ENCODE measurements at places on chromosomes 3 and 15.

DNA sequence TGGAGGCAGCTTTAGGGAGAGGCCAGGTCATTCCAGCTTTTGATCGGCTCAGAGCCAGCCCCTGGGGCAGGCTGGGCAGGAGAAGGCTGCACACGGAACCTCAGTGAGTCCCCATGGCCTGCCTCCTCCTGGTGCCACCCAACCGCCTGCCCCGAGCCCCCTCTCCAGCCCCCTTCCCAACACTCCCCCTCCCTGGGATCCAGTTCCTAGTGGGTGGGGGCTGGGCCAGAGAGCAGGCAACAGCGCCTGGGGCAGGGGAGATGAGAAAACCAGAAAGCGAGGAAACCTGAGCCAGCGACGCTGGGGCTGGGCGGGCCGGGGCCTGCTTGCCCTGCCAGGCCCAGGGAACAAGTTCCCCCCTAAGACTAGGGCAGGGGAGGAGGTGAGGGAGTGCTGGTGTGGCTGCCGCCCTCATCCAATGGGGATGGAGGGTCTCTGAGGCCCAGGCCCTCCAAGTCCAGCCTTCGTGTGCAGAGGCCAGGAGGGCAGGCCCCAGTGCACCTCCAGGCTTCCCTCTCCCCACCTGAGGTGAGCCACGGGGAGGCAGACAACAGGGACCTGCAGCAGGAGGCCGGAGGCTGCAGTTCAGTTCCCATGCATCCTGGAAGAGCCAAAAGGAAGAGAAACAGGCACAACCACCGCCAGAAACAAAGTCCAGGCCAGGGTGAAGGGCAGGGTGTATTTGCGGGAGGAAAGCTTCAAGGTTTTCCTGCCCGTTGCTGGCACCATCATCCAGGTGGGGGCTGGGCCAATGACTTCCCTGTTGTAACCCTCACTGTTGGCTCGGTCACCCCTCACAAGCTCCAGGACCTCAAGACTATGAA is 4.0 kb upstream of the SEMA3F start:
- peaks cover 9% of the 10 kb centered on the region for H3K4me1 ChIP-seq
- H3K27me3 ChIP-seq: peaks cover 9% of the 10 kb centered on the region
- no peaks in the 10 kb centered on the region for H3K36me3 ChIP-seq
- no peak overlapping the region for H3K4me3 ChIP-seq
- no peak overlapping the region for H3K27ac ChIP-seq

DNA sequence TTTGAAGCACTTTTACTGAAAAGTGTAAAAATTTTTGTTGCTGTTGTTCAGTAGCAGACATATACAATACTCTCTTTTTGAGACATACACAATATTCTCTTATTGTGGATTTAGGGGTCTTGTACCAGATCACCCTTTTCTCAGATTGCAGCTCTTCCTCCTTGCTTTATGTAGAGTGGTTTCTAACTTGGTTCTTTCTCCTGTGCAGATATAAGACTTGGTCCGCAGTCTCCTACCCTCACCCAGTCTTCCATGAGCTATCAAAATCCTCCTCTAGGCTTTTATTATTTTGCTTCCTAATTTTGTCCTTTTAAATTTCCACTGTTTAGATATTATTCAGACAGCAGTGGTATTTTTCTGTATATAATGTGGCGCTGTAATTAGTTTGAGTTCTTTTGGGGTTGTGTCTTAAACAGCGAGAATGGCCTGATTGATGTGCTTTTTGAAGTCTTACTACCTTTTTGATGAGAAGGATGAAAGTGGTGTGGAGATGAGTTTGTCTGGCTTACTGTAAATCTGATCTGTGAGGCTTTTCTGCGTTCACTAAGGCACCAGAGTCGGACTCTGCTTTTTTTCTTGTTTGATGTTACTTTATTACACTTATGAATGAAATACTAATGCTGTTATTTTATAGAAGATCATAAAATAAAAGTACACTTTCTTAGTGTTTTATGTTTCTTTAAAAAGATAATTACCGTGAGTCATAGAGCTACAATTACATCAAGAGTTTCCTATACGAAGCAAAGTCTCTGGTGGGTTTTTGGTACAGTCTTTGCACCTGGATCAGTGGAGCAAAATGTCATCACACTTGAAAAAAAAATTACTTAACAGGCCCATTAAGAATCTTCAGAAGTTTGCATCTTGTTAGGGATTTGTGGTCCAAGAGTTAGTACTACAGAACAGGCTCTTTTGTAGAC is 27.8 kb downstream of the FNDC3B start:
- DNase-seq: no peak
- no peak overlapping the region for H3K27ac ChIP-seq
- H3K4me3 ChIP-seq: no peak overlapping the region
- no peaks in the 10 kb centered on the region for H3K36me3 ChIP-seq

- no peak for DNase-seq
- no peak overlapping the region for H3K27ac ChIP-seq
- no peaks in the 10 kb centered on the region for H3K36me3 ChIP-seq
Observed at GRCh38 chr3:134394380-134394779, 20.1 kb upstream of the AMOTL2 start.

- no peak overlapping the region for H3K4me3 ChIP-seq
- H3K27ac ChIP-seq: no peak overlapping the region
- H3K36me3 ChIP-seq: no peaks in the 10 kb centered on the region
- no peaks in the 10 kb centered on the region for H3K27me3 ChIP-seq
- DNase-seq: no peak
Observed at GRCh38 chr15:67508407-67508806, 12.5 kb upstream of the C15orf61 start.
